T-helper 9 cell (primary cell): ENCODE measurements at places on chromosomes 16 and 17.

DNA sequence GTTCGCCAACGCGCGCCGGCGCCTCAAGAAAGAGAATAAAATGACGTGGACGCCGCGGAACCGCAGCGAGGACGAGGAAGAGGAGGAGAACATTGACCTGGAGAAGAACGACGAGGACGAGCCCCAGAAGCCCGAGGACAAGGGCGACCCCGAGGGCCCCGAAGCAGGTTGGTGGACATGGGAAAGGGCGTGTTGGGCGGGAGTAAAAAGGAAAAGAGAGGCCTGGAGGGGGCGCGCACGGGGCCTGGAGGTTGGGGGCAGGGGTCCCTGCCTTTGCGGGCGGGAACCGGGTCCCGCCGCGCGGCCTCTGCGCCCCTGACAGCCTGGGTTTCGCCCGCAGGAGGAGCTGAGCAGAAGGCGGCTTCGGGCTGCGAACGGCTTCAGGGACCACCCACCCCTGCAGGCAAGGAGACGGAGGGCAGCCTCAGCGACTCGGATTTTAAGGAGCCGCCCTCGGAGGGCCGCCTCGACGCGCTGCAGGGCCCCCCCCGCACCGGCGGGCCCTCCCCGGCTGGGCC is 2.1 kb downstream of the IRX5 start:
- no peak for DNase-seq

DNA sequence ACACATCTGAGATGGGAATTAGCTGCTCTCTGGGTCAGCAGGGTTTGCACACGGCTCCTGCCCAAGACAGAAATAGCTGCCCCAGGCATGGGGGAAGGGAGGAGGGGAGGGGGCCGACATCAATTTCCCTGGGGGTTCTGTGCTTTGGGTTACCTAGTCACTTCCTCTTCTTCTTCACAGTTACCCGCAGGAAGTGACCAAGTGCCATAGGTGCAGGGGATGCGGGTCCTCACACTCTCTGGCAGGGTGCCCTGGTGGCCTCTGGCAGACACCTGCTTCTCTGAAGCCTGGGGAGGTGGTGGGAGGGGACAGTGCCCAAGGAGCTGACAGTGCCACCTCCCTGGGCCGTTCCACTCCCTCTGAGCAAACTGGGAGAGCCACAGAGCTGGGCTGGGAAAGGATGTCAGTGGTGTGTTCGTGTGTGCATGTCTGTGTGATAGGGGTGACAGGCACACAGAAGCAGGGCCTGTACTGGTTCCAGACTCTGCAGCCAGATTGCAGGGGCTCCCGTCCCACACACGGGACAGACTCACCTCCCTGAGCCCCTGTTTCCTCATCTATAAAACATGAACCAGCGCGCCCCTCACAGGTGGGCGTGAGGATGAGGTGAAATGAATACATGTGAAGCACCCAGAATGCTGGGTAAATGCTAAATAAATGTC is 18.2 kb downstream of the SCN4A start:
- no peak for DNase-seq

DNA sequence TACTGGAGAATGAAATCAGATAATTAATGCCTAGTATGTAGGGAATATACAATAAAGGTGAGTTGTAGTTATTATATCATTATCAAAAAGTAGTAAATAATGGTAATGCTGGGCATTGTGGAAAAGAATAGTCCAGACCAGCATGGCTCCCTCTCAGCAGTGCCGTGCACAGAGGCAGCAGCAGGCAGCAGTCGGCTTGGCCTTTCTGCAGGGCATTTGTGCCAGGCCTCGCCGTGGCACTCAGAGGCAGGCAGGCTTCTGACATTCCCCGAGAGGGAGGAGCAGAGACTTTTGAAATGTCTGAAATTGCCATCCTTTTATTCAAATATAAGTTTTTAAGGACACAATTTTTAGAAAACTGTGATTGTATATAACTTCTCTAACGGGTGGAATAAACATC is 15.0 kb downstream of the KIAA0513 start:
- no peak for DNase-seq

GRCh38 chr17:63173450-63173849 is 207.4 kb downstream of the TANC2 start:
- no peak for DNase-seq

GRCh38 chr17:50180111-50180510 is 14.3 kb downstream of the SGCA start:
- no peak for DNase-seq
